NCI-H1105 treated with DMSO at 0.1 percent for 48 hours (cell line): ENCODE measurements at places on chromosomes 6 and 20.

DNA sequence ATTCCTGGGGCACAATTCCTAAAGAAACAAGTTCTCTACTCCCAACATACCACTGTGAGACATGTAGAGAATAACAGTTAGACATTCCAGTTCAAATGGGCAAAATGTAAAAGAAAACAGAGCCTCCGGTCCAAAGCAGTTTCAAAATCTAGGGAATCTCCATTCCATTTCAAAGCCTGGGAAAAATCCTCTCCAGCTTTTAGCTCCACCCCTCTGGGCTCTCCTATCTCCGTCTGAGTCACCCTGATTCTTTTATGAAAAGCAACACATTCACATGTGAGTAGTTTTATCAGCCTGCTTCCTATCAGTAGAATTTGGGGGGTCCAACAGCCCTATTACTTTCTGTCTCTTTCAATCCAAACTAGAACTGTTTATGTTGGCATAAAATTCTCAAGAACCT is 3.7 kb downstream of the CSNK2A1 start:
- no peak for DNase-seq

- DNase-seq = no peak
These were observed 1.2 kb upstream of the NTSR1 start for GRCh38 chr20:62707276-62707920.

GRCh38 chr20:33909331-33909921 is 84.3 kb upstream of the RALY start:
- peak; percentile 9 for DNase-seq

DNA sequence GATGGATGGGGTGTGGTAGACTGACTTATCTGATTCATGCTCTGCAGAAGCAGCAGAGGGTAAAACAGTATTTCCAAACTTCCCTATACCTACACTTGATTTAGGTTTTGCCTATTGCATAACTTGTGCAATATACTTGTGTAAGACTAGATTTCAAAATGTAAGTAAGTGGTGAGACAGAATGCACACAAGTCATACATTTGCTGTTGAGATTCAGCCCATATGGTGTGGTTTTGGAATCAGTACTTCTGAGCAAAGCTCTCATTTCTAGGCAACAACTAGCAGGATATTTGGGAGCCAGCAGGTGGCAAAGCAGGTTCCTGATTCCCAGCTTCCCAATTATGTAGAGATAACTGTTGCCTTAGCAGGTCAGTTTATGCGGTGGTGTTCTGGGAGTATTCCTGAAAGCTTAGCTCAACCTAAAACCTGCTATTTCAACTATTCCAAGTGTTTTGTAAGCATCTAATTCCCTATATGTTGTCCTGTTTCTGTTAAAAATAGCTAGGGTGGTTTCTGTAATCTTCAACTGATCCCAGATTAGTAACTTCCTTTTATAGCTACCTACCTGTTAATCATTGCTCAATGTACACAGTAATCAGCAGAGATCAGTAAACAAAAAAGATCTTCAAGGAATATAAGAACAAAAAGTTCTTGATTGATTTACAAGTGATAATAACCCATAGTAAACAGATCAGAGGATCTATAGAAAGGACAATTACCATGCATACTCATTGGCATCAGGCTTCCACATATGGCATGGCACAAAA is 8.5 kb upstream of the FABP7 start:
- DNase-seq = no peak

DNA sequence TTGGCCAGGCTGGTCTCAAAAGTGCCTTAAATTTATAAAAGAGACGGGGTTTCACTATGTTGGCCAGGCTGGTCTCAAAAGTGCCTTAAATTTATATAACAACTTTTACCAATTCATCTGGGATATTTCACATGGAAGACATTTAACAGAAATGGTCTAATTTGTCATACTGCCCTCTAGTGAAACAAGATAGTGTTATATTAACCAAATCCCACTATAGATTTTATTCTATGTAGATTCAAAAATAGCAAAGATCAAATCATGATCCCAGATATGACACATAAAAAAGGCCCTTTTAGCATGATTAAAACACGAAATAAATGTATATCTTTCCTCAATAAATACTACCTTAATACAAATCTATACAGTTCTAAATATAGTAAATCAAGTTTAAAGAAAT is 102.8 kb upstream of the TFAP2D start:
- DNase-seq = no peak

DNA sequence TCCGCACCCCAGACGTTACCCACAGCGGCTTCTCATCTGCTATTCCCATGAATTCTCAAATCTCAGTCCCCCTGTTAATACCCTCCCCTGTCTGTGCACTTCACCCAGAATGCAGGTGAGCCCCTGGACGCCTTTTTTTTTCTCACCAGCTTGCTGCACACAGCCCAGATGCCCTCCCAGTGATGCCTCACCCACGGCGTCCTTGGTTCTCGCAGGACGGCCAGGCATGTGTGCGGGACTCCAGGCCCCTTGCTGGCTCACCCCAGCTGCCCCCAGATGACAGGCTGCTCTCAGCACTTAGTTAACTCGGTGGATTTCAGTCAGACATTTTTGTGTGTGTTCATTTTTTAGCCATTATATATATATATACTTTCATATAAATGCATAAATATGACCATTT is 25.4 kb upstream of the PI16 start:
- DNase-seq = no peak

GRCh38 chr20:2798095-2798805 is 2.2 kb downstream of the CPXM1 start:
- DNase-seq = no peak

DNA sequence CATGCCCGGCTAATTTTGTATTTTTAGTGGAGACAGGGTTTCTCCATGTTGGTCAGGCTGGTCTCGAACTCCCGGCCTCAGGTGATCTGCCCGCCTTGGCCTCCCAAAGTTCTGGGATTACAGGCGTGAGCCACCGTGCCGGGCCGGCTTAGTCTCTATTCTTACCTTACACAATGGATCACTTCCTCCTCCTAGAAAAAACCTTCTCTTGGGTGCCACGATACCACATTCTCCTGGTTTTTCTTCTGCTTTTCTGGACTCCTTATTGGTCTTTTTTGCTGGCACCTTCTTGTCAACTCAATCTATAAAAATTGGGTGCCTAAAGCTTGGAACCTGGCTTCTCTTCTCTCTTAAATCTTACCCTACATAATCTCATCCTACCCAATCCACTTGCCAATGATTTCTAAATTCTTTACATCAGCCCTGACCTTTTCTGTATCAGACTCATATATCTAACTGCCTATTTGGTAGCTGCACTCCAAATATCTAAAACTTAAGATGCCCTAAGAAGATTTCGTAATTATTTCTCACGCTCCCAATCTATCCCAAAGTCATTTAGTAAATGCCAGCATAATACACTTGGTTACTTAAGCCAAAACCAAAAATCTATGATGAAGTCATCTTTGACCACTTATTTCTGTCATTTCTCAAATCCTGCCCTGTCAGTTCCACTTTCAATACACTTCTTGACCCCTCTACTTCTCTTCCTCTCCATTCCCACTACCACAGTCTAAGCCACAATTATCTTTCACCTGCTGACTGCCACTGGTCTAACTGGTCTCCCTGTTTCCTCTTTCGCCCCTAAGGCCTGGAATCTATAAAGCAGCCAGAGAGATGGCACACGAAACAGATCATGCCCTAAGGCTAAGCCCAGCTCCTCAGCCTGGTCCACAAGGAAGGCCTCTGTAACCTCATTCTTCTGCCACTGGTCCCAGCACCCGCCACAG is 43.2 kb downstream of the ELMO2 start:
- DNase-seq = no peak

DNA sequence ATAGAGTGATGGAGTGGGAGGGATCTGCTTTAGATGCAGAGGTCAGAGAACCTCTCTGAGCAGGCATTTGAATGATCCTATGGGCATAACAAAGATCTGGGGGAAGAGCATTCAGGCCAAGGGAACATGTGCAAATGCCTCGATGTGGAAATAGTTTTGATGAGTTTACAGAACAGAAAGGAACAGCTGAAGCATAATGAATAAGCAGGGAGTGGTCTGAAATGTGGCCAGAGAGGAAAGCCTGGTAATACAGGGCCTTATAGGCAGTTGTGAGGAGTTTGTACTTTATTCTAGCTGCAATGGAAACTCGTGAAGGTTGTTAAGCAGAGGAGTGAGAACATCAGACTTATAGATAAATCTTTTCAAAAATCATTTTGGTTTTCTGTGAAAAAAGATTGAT is 33.0 kb upstream of the ME1 start:
- no peak for DNase-seq

DNA sequence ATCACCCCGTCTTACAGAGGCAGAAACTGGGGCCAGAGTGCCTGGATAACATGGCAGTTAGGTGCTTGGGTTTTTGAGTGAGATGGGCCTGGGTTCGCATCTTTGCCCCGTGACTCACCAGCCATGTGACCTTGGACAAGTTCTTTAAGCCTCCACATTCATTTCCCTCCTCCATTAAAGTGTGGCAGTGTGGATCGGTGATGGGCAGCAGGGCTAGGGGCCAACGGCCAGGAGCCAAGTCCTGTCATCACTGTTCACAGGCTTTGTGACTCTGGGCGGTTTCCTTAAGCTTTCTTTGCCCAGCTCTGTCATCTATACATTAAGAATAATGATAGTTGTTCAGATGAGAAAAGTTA is 85.5 kb upstream of the PMEPA1 start:
- DNase-seq = no peak
